ENCODE measurements at places on chromosomes 1 and 21.

DNA sequence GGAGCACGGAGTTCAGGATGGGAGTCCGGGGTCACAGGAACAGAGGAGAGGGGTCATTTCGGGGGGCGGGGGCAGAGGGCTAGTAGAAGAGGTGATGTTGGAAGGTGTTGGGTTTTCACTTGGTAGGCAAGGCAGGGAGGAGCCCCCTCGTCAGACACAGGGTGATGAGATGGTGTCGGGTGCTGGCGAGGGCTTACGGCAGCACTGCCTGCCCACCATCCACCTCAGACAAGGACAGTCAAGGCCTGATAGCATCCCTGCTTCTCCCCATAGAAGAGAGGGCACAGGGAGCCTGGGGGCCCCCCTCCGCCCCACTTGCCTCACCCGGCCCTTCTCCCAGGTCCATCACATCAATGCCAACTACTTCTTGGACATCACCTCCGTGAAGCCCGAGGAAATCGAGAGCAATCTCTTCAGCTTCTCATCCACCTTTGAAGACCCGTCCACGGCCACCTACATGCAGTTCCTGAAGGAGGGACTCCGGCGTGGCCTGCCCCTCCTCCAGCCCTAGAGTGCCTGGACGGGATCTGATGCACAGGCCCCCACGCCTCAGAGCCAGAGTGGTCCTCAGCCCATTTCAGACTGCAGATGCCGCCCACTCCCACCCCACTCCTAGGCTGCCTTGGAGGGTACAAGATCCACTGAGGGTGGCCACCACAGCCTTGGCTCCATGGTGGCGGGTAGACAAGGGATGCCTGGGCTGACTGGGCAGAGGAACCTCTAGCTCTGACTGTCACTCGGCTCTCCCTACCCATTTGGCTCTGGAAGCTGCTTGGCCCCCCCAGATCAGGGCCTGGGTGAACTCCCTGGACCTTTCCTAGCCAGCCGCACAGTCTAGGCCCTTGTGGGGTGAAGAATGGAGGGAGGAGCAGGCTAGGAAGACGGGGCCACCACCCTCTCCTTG is 4.3 kb upstream of the MTFR1L start:
- no peak for DNase-seq

GRCh38 chr1:43238991-43239469 is 30.8 kb upstream of the TMEM125 start:
- DNase-seq, result no peak

- no peak for DNase-seq
Observed at GRCh38 chr21:17848228-17848627, 29.1 kb upstream of the C21orf91 start.

DNA sequence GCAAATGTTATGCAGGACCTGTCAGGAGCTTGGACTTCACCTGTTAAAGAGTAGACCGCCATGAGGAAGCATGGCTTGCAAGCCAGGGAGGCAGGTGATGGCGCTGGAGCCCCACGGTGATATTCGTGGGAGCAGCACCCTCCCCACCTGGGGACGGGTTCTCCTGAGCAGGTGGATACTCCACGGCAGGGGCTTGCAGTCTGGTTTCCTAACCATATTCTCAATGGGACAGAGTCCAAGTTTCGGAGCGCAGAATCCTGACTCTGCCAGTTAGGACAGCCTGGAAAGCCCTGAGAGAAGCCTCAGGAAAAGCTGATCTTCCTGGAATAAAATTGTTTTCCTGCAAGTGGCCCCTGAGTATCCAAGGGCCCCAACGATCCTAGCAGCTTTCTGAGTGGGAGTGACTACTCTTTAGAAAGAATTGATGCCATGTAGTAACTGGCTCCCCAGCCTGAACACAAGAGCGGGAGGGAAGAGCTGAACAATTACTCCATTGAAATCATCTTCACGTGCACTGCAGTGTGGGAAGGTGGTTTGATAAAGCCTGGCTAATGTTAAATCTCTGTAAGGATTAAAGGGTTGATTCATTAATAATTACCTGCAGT is 146.3 kb upstream of the RAB4A start:
- no peak for DNase-seq

DNA sequence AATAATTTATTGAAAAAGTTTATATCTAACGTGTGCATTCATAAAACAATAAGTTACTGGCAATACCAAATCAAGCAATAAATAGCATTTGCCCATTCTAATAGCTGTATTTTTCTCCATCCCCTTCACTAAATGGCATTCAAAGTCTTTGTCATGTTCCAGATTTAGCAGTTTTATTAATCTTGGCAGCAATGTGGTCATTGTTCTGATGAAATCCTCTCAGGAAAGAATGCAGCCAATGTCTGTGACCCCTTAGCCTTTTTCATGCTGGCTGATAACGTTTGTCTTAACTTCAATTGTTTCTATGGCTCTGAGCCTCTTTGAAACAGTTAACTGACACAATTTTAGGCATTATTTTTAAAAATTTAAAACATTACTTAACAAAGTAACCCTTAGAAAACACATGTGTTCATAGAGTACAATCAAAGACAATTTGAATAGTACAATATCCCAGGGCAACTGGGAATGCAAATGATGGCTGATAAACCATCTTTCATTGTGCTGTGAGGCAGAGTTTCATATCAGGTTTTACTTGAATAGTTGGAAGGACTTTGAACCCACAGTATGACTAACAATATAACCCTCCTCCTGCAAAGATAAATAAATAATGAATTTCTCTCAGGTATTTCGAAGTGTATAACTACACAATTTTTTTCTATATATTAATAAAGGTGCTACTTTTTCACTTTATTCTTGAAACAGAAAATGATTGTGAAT is 217.5 kb downstream of the LRRIQ3 start:
- DNase-seq, result no peak

DNA sequence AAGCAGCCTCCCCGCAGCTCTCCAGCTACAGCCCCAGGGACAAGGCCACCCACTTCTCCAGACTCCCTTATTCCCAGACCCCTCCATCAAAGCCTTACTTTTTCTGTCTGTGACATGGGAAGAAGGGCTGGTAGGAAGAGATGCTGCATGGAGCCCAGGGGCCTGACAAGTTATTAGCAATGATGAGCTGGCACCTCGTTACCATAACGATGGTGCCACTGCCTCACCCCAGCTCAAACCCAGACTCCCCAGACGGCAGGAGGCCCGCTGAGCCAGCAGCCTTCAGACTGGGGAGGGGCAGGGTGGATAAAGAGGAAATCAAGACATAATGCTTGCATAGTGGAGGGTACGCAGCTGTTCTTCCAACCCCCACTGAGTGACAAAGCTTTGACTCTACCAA is 3.3 kb downstream of the DLGAP3 start:
- no peak for DNase-seq

DNA sequence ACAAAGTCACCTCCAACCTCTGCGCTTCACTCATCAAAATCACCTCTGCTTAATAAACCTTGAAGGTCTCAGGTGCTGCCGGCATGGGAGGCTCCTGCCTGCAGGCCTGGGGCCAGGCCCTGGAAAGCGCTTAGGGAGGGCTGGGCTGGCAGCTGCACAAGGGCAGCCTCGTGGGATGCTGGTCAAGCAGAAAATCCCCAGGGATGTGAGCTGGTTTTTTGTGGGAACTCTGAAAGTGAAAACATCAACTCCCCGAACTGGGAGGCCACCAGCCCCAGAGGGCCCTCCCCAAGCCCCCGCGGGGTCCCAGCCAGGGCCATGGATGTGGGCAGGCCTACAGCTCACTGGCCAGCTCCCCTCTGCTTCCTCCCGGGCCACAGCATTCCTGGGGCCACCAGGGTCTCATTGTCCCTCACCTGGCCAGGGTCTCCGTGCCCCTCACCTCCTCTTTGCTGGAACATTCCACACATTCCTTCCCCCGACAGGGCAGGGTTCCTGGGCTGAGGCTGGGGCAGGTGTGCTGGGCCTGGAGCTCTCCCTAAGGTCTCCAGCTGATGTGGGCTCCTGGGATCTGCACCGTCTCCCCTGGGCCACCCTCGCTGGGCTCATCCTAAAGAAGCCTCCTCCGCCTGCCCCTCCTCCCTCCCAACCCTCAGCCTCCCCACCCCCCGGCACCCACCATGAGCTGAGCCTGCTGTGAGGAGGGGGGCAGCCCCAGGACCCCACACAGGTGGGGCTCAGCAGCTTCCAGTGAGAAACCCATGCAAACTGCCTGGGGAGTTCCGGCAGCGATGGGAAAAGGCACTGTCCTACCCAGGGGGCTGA is 36.0 kb upstream of the POFUT2 start:
- no peak for DNase-seq
